ENCODE measurements at places on chromosomes 6 and 20.

- no peak for DNase-seq
Observed at GRCh38 chr6:18308070-18308735, 43.9 kb upstream of the DEK start.

GRCh38 chr6:29751480-29751879, 28.2 kb downstream of the HLA-F start:
- DNase-seq: no peak

DNA sequence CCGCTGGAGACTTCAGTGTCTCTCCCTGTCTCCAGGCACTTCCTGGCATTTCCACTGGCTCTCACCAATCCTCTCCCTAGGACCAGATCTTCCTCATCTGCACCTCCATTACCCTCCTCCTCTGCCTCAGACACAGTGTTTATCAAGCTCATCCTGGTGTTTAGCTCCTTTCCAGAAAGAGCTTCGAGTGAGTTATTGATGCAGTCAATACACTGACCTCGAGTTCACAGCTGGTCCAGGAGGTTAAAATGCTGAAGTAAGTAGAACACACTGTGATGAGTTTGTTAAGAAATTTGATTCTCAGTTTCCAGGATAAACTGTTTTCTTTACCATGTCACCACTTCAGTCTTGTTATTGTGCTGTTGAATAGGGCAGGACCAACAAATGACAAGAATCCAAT, 42.1 kb upstream of the ARMC2 start:
- DNase-seq: no peak

DNA sequence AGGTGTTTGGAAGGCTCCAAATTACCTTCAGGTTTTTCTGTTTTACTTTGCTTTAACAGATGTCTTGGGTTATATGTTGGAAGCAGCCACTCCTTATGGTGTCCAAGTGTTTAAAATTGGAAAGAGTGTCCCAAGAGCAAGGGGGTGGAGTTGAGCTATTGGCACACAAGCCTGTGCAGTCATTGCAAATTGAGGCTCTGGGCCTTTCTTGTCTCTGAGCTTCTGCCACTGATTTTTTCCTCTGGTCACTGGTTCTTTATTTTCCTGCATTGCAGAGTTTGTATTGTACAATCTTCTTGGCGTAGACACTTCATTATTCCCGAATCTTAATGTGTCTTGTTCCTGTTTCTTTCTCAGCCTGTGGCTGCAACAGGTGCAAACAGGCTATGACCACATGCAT, 598.8 kb downstream of the RNF144B start:
- no peak for DNase-seq
